ENCODE measurements at places on chromosomes 4 and X.

DNA sequence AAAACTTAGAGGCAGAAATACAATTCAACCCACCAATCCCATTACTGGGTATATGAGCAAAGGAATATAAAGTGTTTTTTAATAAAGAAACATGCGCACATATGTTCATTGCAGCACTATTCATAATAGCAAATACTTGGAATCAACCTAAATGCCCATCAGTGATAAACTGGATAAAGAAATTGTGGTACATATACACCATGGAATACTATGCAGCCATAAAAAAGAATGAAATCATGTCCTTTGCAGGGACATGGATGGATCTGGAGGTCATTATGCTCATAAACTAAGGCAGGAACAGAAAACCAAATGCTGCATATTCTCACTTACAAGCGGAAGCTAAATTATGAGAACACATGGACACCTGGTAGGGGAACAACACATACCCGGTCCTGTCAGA lies 807.7 kb upstream of the INTU start:
- DNase-seq, result no peak

GRCh38 chrX:119684916-119685224 lies 8.1 kb downstream of the SEPTIN6 start:
- DNase-seq, result no peak

- DNase-seq, result no peak
Observed at GRCh38 chr4:165612936-165613335, 234.1 kb downstream of the CPE start.

DNA sequence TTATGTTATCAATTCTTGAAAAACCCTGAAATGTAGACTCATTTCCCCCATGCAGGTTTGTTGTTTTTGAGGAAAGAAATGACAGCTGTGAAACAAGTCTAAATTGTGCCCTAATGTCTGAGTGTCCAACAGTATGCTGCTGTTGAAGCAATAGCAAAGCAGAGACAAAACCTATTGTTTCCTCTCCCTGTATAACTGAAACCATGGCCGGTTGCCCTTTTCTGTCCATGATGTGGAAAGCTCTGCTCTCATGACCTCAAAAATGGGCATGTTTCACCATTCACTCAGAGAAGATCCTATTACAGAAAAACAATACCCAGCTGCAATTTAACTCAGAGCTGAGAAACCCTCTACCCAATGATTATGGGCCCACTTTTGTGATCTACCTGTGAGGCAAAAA lies 312.6 kb upstream of the FTHL17 start:
- no peak for DNase-seq

- DNase-seq, result no peak
Observed at GRCh38 chr4:165209796-165210195, 2.4 kb downstream of the KLHL2 start.

DNA sequence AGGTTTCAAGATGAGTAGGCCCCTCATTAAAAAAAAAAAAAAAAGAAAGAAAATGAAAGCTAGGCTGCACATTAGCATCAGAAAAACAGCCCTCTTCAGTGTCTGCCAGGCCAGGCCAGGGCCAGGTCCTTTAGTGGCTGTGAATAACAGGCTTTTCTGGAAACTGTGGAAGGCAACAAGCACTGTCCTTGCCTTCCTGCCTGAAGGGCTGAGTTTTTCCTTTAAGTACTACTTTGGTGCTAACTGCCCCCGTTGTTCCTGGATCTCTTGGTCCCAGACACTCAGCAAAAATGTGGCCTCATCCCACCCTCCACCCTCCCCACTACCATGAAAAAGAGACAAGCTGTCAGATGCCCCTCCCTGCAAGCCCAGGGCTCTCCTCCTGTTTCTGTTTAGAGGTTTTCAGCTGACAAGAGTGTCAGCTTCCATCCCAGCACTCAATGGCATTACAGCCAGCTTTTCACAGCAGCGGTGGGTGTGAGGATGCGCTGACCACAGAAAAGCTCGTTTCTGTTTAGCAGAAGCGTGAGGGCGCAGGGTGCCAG lies 174.2 kb downstream of the NHS start:
- no peak for DNase-seq
